ENCODE measurements at places on chromosomes 6 and 20.
A peak's percentile ranks its signal among the peaks of the same experiment; 100 is the strongest.

DNA sequence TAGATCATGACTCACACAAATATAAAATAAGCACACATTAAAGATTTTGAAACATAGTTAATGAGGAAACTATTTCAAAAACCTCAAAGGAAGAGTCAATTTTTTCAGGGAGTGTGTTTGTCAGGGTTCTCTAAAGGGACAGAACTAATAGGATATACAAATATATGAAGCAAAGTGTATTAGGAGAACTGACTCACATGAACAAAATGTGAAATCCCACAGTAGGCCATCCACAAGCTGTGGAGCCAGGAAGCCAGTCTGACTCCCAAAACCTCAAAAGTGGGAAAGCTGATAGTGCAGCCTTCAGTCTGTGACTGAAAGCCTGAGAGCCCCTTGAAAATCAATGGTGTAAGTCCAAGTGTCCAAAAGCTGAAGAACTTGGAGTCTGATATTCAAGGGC lies 898.0 kb upstream of the EYS start:
- DNase-seq: no peak

GRCh38 chr20:47568019-47568418 lies 66.3 kb downstream of the NCOA3 start:
- no peak for DNase-seq

DNA sequence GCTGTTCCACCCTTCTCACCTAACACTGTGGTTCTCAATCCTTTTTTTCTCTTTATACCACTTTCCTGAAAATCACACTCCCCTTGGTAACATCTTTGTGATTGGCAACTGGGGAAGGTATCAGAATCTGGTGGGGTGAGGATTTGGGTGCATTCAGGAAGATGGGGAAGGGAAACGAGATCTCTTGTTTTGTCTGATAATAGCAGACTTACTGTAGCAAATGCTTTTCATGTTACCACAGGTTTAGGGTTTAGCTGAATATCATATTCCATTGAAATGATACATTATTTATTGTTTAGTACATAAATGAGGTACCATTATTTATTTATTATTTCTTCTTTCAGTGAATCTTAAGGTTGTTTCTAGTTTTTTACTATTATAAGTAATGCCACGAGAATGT lies 100.8 kb downstream of the RTN4IP1 start:
- DNase-seq: no peak

DNA sequence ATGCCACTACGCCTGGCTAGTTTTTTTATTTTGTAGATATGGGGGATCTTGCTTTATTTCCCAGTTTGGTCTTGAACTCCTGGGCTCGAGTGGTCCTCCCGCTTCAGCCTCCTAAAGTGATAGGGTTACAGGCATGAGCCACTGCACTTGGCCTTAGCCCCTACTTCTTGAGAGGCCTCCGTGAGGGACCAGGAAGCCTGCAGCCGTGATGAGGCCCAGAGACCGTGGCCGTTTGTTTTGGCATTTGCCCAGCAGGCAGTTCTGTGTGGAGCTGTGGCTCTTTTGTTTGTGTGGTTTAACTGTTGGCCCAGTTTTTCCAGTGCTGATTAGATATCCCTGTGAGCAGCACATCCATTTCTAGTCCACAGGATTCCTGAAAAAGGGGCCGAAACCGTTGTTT lies 39.8 kb downstream of the SRSF3 start:
- no peak for DNase-seq

GRCh38 chr20:63969838-63970713 lies at the start of gene ZNF512B:
ZNF512B (minus strand) TSS chr20:63969930; CDS start chr20:63967950, 1,980 bp downstream.
- peak; percentile 81 for DNase-seq

GRCh38 chr6:53795702-53796450 lies 1.1 kb downstream of the LRRC1 start:
- DNase-seq: peak; percentile 25

DNA sequence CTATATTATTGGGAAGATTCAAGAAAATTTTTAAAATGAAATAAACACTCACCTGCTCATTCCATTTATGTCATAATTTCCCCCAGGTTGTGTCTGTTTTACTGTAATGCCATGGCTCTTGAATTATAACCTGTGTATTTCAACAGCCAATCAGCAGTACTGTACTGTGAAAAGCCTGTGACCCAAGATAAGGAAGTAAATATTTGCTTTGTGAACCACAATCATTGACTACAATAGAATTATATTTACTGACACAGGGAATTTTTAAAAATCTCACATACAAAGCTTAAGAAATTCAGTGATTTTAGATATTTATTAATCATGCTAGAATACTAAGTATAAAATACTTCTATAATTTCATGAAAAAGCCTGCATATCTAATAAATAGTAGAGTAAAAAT lies 6.0 kb downstream of the RGS17 start:
- DNase-seq: no peak

DNA sequence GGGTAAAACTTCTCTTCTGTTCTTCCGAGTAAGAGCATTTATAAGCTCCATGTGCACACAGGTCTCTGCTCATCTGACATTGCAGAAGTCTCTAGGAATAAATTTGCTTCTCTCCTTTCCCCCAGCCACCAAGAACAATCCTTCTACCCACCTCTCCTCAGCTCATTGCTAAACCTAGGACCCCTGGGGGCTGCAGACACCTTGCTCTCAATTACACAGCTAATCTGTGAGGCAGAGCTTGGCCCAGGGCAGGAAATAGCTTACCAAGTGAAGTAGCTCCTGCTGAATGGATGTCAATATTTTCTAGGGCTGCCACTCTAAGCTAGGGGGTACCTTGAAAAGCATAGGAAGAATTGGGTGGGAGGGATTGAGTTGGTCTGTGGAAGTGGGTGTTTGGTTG lies 44.0 kb downstream of the EIF2S2 start:
- DNase-seq: no peak

GRCh38 chr6:10557913-10558312 lies 36.8 kb downstream of the GCNT2 start:
- no peak for DNase-seq

- DNase-seq: no peak
Measured at GRCh38 chr6:149211046-149211571, 106.4 kb upstream of the TAB2 start.

DNA sequence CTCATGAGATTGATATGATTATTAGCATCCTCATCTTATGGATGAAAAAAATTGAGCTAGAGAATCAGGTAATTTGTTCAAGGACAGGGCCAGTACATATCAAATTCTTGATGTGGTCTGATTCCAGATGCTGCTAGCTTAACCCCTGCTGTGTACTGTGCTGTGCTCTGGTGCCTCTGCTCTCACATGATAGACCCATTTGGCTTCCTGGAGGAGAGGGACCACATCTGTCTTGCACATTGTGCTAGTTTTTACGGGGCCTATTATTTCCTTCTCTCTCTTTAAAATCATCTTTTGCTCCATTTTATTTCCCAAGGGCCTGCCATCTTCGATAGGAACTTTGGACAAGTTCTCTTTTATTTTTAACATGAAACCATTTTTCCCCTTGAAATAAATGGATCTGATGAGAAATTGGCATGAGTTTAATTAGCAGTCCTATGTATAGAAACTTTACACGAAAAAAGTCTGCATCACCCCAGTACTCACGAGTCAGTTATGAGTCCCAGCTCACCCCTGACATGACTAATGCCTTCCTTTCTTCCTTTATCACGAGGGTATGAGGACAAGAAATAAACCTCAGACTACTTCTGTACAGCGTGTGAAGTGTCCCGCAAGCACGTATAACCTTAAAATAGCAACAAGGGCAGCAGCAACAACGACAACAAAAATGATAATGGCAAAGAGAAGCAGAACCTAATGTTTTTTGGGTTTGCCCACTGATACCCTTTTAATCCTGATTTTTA lies 26.5 kb downstream of the CD109 start:
- DNase-seq: peak; percentile 34

GRCh38 chr6:4294636-4295035 lies 159.3 kb upstream of the ECI2 start:
- DNase-seq: no peak

- no peak for DNase-seq
Measured at GRCh38 chr6:31216208-31216898, 45.9 kb upstream of the POU5F1 start.
